ENCODE measurements at places on chromosomes 5 and 9. TPM values are rescaled to one million over a fixed set of nuclear protein-coding genes. Genes with fewer than 3 reads are reported as not detected.

PHYKPL gene
- total RNA-seq: 27.6 TPM

CTXN3 gene
- total RNA-seq: not detected

MPDZ gene
- total RNA-seq: 23.8 TPM

CNTFR gene
- total RNA-seq: not detected

FCN1 gene
- not detected for total RNA-seq

NR6A1 gene
- total RNA-seq: 6.1 TPM

TPPP gene
- total RNA-seq: 0.17 TPM

PSD2 gene
- 0.05 TPM for total RNA-seq

OCLN gene
- total RNA-seq: 66.1 TPM

KLHL3 gene
- total RNA-seq: 5.3 TPM

SLC1A1 gene
- 39.5 TPM for total RNA-seq

KIF20A gene
- total RNA-seq: 17.9 TPM

- DNase-seq: no peak
Measured at GRCh38 chr5:175872287-175873087, 1.1 kb downstream of the CPLX2 start.

DNA sequence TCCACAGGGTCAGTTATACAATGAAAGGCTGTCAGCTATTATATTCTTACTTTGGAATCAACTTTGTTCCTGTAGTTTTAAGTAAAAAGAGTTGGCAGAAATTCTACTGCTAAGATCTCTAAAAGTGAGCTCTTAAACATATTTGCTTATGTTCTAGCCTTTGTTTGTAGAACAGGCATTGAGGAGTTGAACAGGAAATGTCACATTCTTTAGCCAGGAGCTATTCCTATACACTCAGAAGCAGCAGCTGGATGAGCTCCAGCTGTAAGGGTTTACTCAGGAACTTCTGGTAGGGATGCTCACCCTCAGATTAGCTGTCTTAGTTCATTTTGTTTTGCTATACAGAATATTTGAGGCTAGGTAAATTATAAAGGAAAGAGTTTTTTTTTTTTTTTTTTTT lies 22.4 kb upstream of the SPINK14 start:
- DNase-seq: peak; percentile 33

DNA sequence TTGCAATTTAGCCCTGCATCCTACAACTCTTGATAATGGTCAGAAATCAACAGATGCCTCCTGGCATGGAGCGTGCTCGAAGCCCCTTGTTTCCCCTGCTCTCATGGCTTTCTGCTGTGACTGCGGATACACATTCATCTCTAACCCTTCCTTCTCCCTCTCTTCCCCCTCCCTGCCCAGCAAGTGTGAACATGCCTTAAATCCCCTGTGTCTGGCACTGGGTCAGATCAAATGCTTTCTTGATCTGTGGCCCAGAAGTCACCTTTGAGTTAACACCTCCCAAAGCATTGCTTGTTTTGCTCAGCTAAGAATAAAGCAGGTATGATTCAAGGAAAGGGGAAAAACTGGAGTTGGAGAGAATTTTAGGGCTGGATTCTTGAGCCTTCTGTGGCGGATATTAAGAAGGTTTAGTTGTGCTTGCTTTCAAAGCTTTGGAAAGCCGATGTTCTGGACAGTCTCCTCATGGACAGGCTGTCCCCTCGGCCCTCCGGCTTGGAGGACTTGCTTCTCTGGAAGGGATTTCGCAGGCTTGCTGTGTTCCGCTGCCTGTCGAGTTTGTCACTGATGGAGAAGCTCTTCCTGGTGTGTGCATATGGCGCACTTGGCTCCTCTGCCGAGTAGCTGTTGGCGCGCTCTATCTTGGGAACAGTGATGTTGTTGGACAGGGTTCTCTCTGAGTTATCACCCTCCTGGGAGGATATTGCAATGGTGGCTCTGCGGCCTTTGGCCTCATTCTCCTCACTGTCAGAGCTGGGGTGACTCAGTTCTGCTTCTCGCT lies 121.3 kb upstream of the KLF9 start:
- no peak for DNase-seq

GRCh38 chr5:15560421-15560820 lies 60.4 kb downstream of the FBXL7 start:
- no peak for DNase-seq

- no peak for DNase-seq
Measured at GRCh38 chr9:109852556-109852955, 72.6 kb downstream of the PALM2AKAP2 start.

DNA sequence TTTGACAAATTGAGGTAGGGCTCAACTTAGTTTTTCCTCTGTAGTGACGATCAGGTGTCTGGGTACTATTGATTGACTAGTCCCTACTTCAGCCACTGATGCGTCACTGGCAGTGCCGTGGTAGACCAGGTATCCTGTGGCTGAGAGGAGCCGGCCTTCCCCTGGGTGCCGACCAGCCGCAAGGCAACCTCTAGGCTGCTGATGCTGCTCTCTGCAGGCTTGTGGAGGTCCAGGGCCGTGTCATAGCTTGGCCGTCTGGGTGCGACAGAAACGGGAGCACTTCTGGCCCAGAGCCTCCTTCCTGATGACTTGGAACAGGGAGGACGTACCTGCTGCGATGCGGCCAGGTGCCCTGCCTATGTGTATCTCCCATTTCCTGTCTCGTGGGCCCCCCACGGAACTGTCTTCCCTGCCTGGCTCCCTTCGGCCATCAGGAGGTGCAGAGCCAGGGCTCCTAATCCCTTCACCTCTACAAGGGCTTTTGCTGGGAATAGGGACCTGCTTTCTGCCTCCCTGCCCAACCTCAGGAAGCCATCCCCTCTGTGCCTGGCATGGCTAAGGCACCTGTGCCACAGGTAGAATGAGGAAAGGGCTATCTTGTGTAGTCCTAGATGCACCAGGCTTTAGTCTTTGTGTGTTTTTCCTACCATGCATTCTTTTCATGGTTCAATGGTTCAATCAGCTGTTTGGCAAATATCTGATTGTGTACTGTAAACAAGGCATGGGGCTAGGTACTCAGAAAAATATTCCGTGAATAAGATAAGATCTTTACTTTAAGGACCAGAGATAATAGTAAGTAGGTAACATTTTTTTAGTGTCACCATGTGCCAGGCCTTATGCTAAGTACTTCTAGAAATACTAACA lies 44.6 kb downstream of the MVB12B start:
- DNase-seq: peak; percentile 7

- no peak for DNase-seq
Measured at GRCh38 chr9:84748112-84748511, 78.6 kb downstream of the NTRK2 start.

GRCh38 chr5:124330595-124331220 lies 415.7 kb downstream of the ZNF608 start:
- no peak for DNase-seq

GRCh38 chr9:19409401-19410194 lies 789 bp downstream of the ACER2 start:
- no peak for DNase-seq

DNA sequence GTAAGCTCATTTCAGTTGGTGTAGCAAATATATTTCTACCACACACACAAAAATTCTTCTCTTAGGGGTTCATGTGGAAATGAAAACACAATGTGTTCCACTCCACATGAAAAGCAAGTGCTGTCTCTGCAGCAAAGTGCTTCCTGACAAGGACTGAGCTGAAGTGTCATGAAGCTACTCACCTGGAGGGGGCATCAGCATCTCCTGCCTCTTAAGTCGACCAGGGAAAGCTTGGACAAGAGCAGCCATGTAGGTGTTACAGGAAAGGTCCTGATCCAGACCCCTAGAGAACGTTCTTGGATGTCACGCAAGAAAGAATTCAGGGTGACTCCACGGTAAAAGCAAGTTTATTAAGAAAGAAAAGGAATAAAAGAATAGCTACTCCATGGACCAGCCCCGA lies 62.8 kb downstream of the SV2C start:
- DNase-seq: peak; percentile 7

GRCh38 chr5:107636555-107636954 lies 34.2 kb downstream of the EFNA5 start:
- DNase-seq: no peak

- peak; percentile 29 for DNase-seq
Measured at GRCh38 chr5:66324357-66324756, 180.3 kb downstream of the SREK1 start.

- DNase-seq: no peak
Measured at GRCh38 chr5:79982136-79982535, 8.9 kb downstream of the MTX3 start.

- no peak for DNase-seq
Measured at GRCh38 chr9:127886401-127886972, 9.0 kb upstream of the AK1 start.

- DNase-seq: peak; percentile 29
Measured at GRCh38 chr5:71924980-71925379, 182.3 kb upstream of the MAP1B start.

- DNase-seq: no peak
Measured at GRCh38 chr5:1661831-1662558, 137.6 kb downstream of the MRPL36 start.

GRCh38 chr5:37899037-37899436 lies 59.2 kb upstream of the GDNF start:
- DNase-seq: no peak

- DNase-seq: no peak
Measured at GRCh38 chr5:105593011-105593760, 2030.6 kb upstream of the NUDT12 start.

GRCh38 chr5:18102733-18103132 lies 468.5 kb downstream of the TAF11L14 start:
- DNase-seq: no peak

GRCh38 chr5:133865113-133865512 lies 103.3 kb downstream of the C5orf15 start:
- DNase-seq: no peak

GRCh38 chr5:65163698-65164097 lies 318.0 kb downstream of the ADAMTS6 start:
- DNase-seq: peak; percentile 78

GRCh38 chr5:142277796-142278195 lies 47.0 kb downstream of the SPRY4 start:
- peak; percentile 96 for DNase-seq

GRCh38 chr5:178527458-178528307 lies 62.5 kb downstream of the COL23A1 start:
- DNase-seq: no peak

DNA sequence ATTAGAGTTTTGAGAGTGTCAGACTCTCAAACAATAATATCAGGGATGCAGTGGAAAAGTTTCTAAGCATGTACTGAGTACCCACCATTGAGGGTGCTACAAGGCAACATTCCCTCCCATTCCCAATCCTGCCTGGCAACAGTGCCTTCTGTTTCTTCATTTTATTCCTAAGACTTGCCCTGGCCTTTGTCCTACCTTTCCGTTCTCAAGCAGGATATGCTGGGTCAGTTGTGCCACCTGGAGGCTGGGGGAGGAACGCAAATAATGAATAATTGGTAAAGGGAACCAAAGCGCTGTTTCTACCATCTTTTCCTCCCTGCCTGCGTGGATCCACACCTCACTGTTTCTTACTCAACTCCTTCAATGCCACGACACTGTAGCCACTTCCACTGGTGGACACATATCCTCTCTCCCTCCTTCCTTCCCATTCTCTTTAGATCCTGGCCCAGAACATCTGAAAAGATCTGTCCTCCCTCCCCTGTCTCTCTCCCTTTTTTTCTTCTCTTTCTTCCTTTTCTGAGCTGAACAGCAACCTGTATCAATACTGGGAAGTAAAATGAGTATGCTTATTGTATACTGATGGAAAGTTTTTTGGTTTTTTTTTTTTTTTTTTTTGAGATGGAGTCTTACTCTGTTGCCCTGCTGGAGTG lies 149.5 kb downstream of the C9orf152 start:
- peak; percentile 75 for DNase-seq

GRCh38 chr9:87674565-87675299 lies 51.2 kb upstream of the CTSL start:
- DNase-seq: no peak

- DNase-seq: peak; percentile 26
Measured at GRCh38 chr5:90640484-90641059, 82.0 kb downstream of the ADGRV1 start.

Measured in renal cortical epithelial cell (primary cell).